Large intestine (tissue), 12 donors: ENCODE measurements at places on chromosomes 2 and 18. TPM values are rescaled to one million over a fixed set of nuclear protein-coding genes. Genes with fewer than 3 reads are reported as not detected.

DSG1 gene
- polyA plus RNA-seq, result 0.19 TPM

DNAJC5G gene
- 0.19 TPM for polyA plus RNA-seq

- no peak for DNase-seq
- no peaks in the 10 kb centered on the region for H3K27me3 ChIP-seq
- no peak overlapping the region for H3K27ac ChIP-seq
These were observed 92.3 kb downstream of the KCNH7 start for GRCh38 chr2:162746310-162746709.

DNA sequence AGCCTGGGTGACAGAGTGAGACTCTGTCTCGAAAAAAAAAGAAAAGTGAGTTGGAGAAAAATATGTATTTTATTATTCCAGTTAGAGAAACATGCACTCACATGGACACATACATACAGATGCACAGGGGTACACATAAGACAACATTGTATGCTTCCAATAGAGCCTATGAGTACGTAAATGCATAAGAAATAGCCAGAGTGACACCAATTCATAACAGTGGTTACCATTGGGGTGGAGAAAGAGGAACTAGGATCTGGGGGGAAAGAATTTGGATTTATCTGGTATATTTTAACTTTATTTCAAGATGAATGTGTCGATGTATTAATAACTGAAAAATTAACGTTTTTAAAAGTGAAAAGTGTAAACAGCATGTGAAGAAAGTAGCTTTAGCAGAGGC is 16.1 kb downstream of the IL36A start:
- no peaks in the 10 kb centered on the region for H3K36me3 ChIP-seq
- H3K4me3 ChIP-seq, result no peak overlapping the region
- no peak for DNase-seq
- no peak overlapping the region for H3K27ac ChIP-seq
- H3K4me1 ChIP-seq, result no peaks in the 10 kb centered on the region

- no peak overlapping the region for H3K27ac ChIP-seq
- no peaks in the 10 kb centered on the region for H3K36me3 ChIP-seq
- no peak for DNase-seq
- H3K27me3 ChIP-seq, result no peaks in the 10 kb centered on the region
- H3K4me3 ChIP-seq, result no peak overlapping the region
These were observed 56.9 kb downstream of the KCNS3 start for GRCh38 chr2:17935242-17935885.

GRCh38 chr18:45730832-45731575 is 7.0 kb downstream of the SLC14A1 start:
- no peaks in the 10 kb centered on the region for H3K27me3 ChIP-seq
- no peak overlapping the region for H3K27ac ChIP-seq
- no peaks in the 10 kb centered on the region for H3K36me3 ChIP-seq
- DNase-seq, result no peak
